ENCODE measurements at places on chromosomes 7 and 10.

GRCh38 chr10:128421371-128422160 is 295.3 kb upstream of the MKI67 start:
- DNase-seq = no peak

- DNase-seq = no peak
Observed at GRCh38 chr10:93096901-93097300, 23.2 kb downstream of the CYP26A1 start.

DNA sequence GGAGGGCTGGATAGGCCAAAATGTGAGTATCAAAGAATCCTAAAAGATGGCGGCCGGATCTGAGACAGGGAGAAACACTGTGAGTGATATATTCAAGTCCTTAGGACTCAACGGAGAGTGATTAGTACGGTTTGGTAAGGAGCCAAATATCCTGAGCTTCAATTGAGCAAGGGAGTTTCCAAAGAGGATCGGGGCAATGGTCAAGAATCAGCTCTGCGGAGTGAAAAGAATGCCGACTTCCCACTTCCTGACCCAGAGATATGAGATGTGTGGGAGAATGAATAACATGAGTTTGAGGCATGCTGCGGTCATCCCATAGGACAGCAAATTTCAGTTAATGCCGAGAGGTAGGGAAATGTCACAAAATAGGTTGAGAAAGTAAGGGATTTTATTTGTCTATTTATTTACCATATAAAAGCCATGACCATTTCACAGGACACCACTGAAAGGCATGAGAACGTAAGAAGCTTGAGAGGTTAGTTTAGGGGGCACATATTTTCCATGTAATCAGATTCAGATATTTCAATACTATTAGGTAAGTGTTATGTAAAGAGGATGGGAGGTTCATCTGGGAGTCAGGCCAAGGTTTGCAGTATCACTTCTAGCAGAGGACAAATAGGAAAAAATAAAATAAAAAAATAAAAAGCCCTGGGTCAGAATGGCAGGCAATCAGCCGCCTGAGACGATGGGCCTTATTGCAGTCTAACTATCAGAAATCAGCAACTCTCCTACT is 165.6 kb downstream of the HGF start:
- no peak for DNase-seq

GRCh38 chr7:19919261-19920095 is 146.1 kb upstream of the TMEM196 start:
- DNase-seq = peak; percentile 40

DNA sequence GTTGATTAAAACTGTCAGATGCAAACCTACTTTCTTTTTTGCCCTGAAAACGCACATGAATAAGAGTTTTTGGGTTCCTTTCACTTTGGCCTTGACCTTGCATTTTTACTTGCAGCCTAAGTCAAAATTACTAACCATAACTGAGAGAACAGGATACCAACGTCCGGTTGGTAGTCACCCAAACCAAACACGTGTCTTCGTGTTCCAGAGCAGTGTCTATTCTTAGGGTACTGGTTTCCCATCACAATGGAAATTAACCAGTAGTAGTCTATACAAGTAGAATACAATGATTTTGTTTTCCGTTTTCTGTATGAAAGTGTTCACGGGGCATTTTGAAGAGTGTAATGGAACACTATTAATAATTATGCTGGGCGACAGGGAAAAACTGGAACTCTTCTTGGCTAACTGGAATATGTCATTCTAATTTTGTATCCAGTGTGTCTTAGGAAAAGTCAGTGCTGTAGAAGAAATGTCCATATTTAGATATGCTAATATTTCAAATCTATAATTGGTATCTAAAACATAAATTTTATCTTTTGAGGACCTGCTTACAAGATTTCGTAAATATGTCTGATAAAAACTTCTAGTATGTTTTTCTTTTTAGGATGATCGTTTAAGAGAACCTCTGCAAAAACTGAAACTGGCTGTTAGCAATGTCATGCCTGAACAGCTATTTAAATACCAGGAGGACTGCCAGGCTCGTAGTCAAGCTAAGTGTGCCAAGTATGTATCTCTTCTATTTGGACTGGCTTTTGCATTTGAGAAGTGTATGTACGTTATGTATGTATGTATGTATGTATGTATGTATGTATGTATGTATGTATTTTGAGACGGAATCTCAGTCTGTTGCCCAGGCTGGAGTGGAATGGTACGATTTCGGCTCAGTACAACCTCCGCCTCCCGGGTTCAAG is 40.9 kb downstream of the UBN2 start:
- no peak for DNase-seq

DNA sequence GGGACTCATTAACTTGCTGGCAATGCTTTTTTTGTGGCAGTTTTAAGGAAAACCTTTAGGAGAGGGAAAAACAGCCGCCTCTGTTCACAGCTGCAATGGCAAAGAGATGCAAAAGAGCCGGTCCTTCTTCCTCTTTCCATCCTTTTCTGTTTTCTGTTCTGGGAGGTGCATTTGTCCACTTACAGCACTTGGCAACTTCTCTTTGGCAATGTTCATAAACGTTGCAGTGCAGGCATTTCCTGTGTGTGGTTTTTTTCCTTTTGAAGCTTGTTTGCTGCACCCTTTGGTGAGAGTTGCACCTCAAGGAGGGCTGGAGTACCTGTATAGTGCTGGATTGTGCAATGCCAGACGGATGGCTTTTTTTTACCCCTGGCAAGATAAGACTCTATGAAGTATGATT is 53.9 kb upstream of the HABP2 start:
- no peak for DNase-seq

GRCh38 chr10:26931223-26931622 is 70.5 kb upstream of the ABI1 start:
- no peak for DNase-seq

DNA sequence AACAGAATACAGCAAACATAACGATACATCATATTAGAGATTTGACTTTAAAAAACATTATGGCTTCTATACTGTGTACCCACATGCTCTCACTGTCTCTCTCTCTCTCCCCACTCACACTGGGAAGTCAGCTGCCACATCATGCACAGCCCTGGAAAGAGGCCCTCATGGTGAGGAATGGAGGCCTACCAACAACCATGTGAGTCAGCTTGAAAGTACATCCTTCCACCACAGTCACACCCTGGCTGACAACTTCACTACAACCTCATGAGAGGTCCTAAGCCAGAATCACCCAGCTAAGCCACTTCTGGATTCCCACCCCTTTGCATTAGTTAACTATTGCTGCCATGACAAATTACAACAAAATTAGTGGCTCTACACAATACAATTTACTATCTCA is 23.3 kb upstream of the GPR22 start:
- no peak for DNase-seq

- DNase-seq = no peak
Observed at GRCh38 chr10:44071479-44071878, 313.4 kb downstream of the CXCL12 start.

GRCh38 chr10:86592413-86592812 is 61.9 kb upstream of the OPN4 start:
- DNase-seq = peak; percentile 10

GRCh38 chr10:92131275-92131820 is 159.5 kb downstream of the CPEB3 start:
- no peak for DNase-seq

GRCh38 chr7:148688526-148688925 is 10.2 kb upstream of the CUL1 start:
- DNase-seq = no peak

GRCh38 chr7:110119883-110120581 is 970.9 kb upstream of the LRRN3 start:
- no peak for DNase-seq

DNA sequence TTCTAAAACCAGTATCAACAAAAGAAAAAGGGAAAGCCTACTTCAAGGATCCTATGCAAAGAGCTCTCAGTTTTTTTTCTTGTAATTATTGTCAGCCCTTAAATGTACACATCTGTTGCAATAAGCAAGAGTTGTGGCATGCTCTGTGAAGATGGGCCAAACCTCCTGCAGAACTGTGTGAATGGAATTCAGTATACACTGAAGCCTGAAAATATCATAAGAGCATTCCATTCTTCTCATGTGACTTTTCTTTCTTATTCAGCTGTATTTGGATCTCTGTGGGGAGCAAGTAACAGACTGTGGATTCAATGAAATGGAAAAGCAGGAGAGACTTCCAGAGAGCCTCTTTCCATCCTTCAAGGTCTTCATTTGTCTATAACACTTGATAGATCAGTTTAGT is 130.7 kb downstream of the SAMD9 start:
- DNase-seq = no peak

- DNase-seq = no peak
Observed at GRCh38 chr7:124168616-124169015, 135.7 kb upstream of the TMEM229A start.

DNA sequence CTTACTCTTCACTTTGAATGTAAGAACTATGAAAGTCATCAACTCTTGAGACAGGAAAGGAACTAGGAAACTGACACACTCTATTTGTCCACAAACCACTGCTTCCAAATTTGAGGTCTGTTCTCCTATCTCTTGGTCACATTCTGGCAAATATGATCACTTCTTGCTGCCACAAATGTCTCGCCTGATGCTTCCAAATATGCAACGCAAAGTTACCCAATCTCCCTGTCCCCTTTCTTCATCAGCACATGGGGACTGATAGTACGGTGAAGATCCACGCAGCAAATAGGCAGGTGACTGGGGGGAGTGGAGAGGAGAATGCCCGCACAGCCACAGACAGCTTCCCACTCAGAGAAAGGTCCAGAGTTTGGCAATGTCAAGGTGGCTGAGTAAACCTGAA is 92.6 kb upstream of the TCF7L2 start:
- DNase-seq = no peak

Data from NCI-H524 (cell line).